Fibroblast of skin of right biceps (primary cell): ENCODE measurements at places on chromosomes 6 and 20.

DNA sequence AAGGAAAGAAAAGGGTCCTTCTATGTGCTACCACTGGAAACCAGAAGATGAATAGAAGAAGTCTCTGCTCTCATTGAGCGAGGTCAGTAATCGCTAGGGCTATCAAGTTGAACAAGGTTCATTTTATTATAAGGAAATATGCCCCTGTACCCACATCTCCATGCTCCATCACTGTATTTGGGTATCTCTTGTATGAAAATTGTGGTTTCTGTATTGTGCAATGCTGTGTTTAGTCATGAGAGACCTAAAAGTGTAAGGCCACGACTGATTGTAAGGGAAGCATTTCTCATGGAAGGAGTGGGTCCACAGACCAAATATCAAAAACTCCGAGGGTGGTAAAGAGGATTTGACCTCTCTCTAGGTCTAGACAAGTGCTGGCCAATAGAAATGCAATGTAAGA is 3.6 kb upstream of the HS3ST5 start:
- no peak for DNase-seq

- no peak for DNase-seq
These were observed 57.3 kb upstream of the EDN1 start for GRCh38 chr6:12232821-12233220.

- no peak for DNase-seq
These were observed 151.0 kb downstream of the VEGFA start for GRCh38 chr6:43921039-43921438.

DNA sequence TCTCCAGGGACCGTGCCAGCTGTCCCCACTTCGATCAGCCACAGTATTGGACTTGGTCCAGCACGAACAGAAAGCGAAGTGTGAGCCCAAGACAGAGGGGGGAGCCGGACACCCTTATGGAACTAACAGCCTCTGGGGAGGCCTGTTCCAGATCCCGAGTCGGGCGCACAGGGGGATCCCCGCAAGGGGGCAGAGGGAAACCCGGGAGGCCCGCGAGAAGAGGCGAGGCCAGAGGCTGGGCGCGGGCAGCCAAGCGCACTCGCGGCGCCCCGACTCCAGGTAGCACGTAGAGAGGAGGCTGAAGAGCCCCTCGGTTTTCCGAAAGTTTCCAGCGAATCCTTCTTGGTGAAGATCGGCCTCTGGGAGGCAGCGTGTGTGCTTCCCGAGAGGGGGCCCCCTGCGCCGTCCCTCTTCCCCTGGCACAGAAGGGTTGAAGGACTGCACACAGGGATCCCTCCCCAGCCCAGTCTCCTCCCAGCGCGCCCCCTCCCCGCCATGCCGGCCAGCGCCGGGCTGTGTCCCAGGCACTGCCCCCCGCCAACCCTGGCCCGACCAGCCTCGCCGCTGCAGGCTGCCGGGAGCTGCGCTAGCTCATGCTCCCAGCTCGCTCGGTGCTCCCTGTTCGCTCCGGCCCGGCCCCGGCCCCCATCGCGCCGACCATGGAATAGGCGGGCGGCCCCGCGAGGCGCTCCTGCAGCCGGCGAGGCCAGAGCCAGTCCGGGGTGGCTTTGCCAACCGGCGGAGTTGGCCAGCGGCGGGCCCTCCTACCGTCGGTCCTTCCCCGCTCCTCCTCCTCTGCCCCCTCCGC is 577 bp upstream of the SLC24A3 start:
- DNase-seq: peak; percentile 12

GRCh38 chr6:16731478-16732051 is 29.7 kb downstream of the ATXN1 start:
- DNase-seq: no peak

DNA sequence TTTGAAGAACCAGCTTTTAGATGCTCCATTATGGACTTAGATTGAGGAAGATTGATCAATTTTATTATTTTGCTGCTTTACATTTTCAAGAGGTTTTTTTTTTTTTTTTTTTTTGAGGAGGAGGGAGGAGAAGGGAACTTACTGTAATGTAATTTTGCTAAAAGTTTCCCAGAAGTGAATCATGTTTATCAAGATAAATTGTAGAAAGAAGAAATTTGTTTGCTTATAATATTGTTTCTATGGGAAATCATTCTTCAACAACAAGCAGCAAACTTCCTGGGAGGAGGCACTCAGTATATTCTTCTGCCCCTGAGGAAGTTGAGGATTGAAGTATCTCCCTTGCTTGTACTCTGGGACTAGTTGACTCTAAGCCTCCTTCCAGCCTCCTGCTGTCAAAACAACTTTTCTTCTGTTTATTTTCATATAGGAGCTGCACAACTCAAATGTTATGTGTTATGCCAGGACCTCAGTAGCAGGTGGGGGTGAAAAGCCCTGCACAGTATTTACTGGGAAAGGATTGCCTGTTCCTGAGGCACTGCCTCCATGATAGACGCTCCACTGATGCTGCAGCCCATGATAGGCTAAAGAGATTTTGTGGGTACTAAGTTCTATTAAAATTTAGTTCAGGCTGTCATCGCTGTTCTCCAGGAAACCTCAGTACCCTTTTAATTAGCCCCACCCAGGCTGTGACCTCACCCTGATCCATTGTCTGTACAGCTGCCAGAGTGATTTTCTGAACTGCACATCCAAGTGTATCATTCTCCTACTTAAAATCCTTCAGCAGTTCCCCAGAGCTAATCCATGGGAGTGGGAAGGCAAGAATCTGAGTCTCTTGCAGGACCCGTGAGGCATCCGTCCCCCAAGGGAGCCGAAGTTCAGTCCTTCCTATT is 51.9 kb downstream of the CARMIL1 start:
- no peak for DNase-seq
